ENCODE measurements at places on chromosomes 3 and 15.

DNA sequence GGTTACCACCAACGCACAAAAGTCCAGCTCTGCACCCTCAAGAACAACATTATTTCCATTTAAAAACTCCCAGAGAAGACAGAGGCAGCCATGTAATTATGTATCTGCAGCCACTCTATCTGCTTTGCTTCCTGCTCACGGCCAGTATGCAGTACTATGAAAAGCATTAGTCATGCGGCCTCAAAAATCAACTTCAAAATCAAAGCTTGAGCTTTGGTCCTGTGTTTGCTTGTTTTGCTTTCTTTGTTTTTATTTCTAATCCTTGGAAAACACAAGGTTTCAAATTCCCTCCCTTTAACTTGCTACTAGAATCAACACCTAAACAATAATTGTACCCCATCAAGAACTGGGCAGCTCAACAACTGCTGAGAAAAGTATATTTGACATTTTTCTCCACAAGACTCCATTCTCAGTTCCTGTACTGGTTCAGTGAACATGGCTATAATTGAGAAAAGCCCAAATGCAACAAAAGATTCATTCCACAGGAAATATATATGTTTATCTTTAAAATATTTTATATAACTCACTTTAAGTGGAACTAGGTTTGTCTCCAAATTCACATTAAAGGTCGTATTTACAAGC, 37.6 kb downstream of the GBE1 start:
- DNase-seq = no peak

- no peak for DNase-seq
These were observed 19.7 kb upstream of the CCDC174 start for GRCh38 chr3:14631687-14632441.

GRCh38 chr15:58401276-58401675, 30.5 kb upstream of the LIPC start:
- no peak for DNase-seq

- no peak for DNase-seq
These were observed 111.5 kb downstream of the PDZRN3 start for GRCh38 chr3:73513260-73513659.

- DNase-seq = no peak
These were observed 7.7 kb downstream of the CXCR6 start for GRCh38 chr3:45950686-45951600.

DNA sequence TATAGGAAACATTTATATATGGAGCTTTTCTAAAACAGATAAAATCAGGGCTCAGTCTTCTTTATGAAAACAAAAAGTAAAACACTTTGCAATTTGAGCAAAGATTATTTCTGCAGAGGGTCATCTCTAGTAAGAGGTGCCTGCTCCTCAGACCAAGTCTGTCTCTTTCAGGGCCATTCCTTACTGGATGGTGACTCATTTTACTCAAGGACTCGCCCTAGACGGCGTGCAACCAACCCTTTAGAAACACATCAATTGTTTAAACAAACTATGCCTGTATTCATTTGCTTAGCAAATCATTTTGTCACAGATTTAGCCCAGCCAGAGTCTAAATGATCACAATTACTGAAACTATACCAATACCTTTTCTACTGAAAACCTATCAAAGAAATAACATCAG, 242.8 kb upstream of the ICE2 start:
- DNase-seq = no peak

- DNase-seq = no peak
These were observed 63.6 kb downstream of the SMAD6 start for GRCh38 chr15:66765478-66766281.

GRCh38 chr3:37040231-37040630, 46.9 kb downstream of the MLH1 start:
- DNase-seq = no peak

DNA sequence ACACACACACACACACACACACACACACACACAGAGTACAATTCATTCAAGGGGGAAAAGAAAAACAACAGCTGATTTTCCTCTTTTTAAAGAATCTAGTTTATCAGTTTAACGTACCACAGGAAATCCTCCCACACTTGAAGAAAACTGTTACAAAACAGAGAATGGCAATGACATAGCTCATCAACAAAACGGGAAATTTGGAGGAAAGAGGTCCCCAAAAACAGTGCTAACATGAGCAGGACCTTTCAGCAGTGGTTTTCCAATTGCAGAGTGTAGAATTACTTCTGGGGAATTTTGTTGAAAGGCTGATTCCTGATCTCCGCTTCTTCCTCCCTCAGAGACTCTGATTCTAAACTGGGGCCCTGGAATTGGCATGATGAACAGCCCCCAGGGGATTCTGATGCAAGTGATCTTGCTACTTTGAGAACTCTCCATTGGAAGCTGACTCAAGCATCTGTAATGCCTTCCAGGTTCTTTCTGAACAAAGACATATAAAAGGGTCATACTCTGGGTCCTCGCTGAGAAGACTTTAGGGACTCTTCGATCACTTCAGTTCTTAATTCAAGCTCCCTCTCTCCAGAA, 442.6 kb upstream of the PROK2 start:
- DNase-seq = no peak

- no peak for DNase-seq
These were observed 178.5 kb downstream of the NR1D2 start for GRCh38 chr3:24123596-24123995.

GRCh38 chr3:71016178-71016845, 567.2 kb downstream of the FOXP1 start:
- DNase-seq = no peak

GRCh38 chr3:77283108-77283507, 243.2 kb downstream of the ROBO2 start:
- DNase-seq = no peak

DNA sequence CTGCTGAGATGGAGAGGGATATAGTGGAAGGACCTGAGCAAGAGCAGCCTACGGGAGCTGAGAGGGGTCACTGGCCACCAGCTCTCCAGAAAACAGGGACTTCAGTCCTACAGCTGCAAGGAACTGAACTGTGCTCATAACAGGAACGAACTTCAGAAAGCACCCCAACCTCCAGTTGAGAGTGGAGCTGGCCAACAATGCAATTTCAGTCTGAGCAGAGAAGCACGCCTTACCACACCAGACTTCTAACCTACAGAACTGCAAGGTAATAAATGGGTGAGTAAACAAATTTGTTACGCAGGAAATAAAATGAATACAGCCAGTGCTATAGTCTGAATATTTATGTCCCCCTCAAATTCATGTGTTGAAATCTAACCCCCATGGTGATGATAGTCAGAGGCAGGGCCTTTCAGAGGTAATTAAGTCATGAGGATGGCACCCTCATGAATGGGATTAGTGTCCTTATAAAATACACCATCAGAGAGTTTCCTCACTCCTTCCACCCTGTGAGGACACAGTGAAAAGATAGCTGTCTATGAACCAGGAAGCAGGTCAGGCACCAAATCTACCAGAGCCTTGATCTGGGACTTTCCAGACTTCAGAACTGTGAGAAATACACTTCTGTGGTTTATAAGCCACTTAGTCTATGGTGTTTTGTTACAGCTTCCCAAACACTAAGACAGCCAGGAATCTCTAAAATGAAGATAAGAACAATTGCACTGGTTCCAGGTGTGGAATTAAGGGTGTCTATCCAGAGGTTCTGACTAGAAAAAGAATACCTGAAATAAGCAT, 58.6 kb downstream of the SYNM start:
- no peak for DNase-seq

DNA sequence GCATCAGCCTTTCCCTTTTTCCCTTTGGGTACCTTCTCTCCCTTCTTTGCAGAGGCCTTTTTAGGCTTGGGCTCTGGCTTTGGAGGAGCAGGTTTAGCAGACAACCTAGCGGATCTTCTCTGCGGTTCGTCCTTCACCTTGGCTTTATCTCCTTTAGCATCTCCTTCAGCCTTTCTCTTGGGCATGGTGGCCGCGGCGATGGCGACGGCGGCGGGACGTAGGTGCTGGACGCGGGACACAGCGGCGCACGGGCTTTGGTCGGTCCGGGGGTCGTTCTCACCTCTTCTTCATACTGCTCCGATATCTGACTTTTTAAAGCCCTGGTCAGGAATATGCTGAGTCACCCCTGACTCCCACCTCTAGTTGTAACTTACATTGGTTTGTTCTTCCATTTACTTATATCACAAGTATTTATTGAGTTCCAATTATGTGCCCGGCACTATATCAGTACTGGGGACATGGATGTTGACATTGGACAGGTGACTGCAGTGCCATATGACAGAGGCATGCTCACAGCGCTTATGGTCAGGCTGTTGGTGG, 43.1 kb upstream of the SH3BP5 start:
- no peak for DNase-seq

- no peak for DNase-seq
These were observed 372.2 kb upstream of the MCTP2 start for GRCh38 chr15:93859176-93859575.

DNA sequence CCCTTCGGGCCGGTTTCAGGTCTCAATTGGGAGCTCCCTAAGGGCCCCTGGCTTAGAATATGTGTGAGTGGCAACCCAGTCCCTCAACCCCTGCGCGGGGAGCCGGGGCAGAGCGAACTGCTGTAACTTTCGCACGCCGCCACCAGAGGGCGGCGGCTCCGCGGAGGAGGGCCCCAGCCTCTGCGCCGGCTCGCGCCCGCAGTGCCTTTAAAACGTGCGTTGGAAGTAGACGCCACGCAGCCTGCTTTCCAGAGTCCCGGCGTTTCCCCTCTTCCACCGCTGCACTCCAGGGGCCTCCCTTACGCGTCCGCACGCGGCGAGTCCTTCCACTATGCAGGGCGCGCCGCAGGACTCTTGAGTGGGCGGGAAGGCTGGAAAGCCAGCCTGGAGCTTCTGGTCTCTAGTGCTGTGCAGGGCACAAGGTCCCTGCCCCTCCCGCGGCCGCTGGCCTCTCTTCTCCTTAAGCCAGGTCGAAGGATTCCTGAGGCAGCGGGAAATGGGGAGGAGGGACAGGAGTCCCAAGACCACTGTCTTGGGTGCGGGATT, 23.7 kb upstream of the RNU6-1 start:
- DNase-seq = peak; percentile 55

- DNase-seq = no peak
These were observed 257.4 kb upstream of the IL12A start for GRCh38 chr3:159731254-159731653.

DNA sequence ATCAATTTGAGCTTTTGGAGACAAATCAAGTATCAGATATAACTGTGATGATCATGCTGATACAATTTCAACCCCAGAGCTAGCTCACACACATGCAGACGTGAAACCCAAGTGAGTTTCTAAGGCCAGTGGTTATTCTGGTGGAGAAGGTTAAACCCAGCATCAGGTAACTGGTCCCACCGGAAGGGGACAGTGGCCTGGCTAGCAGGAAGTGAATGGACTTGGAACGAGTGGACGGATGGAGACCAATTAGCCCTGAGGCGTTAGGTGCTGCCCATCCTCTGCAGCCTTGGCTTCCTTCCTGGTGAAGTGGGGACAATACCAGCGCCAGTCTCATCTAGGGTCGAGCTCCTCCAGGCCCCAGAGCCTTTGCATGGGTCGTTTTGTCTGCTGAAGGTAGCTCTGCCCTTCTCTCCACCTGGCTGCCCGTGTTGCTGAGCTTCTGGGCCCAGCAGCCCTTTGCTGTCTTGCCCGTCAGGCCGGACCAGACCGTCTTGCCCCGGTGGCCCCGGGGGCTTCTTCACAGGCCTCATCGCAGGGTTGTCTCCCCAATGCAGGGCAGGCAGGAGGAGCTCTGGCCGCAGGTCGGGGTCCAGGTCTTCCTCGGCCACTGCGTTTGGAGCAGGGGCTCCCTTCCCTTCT, 915 bp upstream of the KCTD6 start:
- no peak for DNase-seq

- no peak for DNase-seq
These were observed 50.0 kb downstream of the AMOTL2 start for GRCh38 chr3:134323966-134324962.

GRCh38 chr3:153443961-153444360, 281.9 kb downstream of the RAP2B start:
- no peak for DNase-seq

- no peak for DNase-seq
These were observed at the start of gene ACTC1 for GRCh38 chr15:34795267-34796081. TSS of gene ACTC1 (minus strand) at chr15:34795549. CDS start at chr15:34794808, 741 bp downstream.
